ENCODE measurements at places on chromosomes 2 and 18.

- no peak for DNase-seq
These were observed 23.8 kb downstream of the GRHL1 start for GRCh38 chr2:9975328-9975727.

GRCh38 chr2:37449761-37450296 is 105.4 kb downstream of the QPCT start:
- no peak for DNase-seq

- no peak for DNase-seq
These were observed 87.3 kb downstream of the INHBB start for GRCh38 chr2:120432976-120433815.

- DNase-seq, result no peak
These were observed 229.6 kb upstream of the FOSL2 start for GRCh38 chr2:28163028-28163427.

GRCh38 chr2:137893145-137893544 is 71.1 kb upstream of the HNMT start:
- DNase-seq, result no peak

DNA sequence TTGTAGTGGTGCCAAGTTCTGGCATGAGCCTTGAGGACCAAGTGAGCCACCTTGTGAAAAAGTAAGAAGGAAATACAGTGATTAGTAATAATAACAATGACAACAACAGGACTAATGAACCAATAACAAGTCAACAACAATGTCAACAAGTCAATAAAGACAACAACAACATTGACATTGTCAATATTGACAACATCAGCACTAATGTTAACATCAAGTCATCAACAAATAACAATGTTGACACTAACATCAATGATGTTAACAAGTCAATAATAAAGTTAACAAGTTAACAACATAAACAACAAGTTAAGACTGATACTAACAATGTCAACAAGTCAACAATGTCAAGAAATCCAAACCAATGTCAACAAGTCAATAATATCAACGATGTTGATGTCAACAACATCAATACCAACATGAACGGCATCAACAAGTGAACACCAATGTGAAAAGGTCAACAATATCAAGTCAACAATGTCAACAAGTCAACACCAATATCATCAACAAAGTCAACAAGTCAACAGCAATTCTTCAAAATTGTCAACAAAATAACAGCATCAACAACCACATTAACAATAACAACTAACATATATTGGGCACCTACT is 24.0 kb downstream of the LCT start:
- DNase-seq, result no peak

GRCh38 chr18:35507623-35508022 is 9.9 kb upstream of the INO80C start:
- DNase-seq, result no peak

DNA sequence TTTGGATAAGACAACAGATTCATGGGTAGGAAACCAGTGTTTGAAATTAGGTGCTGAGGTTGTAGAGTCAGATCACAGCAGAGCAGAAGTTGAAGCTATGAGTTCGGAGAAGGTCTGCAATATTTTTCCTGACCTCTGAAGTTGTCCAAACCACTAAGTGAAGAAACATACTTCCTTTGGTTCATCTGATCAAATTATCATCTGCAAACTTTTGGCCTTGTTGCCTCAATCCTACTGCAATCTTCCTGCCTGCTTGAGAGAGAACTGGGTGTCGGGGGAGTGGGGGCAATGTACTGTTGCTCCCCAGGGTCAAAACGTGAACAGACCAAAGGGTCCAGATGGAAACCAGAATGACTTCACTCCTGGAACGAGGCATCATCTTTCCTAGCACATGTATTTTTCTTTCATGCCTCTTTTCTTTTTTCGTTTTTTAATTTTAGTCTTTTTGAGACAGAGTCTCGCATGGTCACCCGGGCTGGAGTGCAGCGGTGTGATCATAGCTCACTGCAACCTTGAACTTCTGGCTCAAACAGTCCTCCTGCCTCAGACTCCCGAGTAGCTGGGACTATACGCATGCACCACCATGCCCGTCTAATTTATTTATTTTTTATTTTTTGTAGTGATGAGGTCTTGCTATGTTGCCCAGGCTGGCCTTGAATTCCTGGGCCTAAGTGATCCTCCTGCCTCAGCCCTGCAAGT is 42.7 kb downstream of the RAB31 start:
- DNase-seq, result no peak

Data from NCI-H1092 (cell line).